ENCODE measurements at places on chromosomes 3 and 15. TPM values are rescaled to one million over a fixed set of nuclear protein-coding genes. Genes with fewer than 3 reads are reported as not detected.

The DMXL2 gene
- polyA plus RNA-seq: 9.1 TPM

GRCh38 chr3:28335246-28335645 lies 13.3 kb upstream of the ZCWPW2 start:
- no peak for DNase-seq

DNA sequence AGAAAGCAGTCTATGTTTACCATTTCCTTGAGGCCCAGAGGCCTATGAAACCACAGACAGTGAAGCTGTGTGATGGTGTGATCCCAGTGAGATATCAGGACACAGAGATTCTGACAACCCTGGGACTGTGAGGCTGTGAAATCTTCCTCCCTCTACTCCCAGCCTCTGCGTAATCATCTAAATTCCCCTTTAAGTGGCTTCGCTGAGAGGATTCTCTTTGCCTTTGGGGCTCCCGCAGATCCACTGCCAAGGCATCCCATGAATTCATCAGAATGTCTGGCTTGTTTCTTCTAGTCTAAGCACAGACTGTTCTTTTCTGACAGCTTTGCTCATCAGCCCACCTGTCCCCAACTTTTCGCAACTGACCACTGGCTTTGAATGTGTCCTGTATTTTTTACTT lies 901.2 kb upstream of the NR2F2 start:
- DNase-seq: no peak

DNA sequence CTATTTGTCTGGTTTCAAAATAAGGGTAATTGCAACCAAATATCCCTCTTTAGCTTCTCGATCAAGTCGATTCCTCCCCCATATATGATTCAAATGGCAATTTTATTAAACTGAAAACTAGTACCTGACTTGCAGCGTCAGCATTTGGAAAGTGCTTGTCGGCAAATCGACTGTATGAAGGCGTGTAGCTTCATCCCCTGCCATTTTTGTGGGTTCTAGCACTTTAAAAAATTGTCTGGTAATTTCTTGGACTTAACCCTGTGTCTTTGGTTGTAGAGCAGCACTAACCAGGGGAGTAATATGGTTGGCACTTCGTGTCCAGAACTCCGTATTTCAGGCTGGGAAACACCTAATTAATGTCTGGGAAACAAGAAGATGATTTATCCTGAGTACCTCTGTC lies 573 bp downstream of the MME start:
- no peak for DNase-seq

DNA sequence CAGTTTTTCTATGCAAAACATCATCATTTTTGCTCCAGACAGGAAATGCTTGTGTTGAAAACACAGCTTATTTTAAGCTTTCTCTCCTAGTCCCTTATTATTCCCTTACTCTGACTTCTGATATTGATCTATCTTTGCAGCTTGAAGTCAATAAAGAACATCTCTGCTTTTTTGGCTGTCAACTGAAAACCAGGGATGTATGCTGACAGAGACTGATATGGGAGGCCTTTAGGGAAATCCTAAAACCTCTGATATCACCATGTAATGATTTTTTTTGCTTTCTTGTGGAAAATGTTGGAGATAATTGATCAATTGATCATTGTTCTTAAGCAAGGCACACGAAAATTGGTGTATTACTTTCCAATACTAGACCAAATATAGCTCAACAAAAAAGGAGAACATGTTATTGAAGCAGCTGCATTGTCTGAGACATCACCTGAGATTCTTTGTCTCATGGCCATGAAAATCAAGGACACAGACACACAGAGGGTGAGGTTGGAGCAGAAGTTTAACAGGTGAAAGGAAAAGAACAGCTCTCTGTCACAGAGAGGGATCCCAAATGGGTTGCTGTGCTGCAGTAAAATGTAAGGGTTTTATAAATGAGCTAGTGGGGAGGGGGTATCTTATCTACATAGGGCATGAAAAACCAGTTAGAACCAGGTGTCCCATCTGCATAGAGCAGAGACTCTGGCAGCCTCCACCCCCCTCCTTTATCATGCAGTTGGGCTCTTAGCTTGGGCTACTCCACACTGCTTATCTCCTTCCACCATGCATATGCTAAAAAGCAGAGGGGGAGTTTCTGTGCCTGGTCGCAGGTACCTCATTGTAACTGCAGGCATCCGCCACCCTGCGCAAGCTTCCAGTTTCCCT lies 17.0 kb upstream of the SENP7 start:
- no peak for DNase-seq
